ENCODE measurements at places on chromosomes 11 and 22.

DNA sequence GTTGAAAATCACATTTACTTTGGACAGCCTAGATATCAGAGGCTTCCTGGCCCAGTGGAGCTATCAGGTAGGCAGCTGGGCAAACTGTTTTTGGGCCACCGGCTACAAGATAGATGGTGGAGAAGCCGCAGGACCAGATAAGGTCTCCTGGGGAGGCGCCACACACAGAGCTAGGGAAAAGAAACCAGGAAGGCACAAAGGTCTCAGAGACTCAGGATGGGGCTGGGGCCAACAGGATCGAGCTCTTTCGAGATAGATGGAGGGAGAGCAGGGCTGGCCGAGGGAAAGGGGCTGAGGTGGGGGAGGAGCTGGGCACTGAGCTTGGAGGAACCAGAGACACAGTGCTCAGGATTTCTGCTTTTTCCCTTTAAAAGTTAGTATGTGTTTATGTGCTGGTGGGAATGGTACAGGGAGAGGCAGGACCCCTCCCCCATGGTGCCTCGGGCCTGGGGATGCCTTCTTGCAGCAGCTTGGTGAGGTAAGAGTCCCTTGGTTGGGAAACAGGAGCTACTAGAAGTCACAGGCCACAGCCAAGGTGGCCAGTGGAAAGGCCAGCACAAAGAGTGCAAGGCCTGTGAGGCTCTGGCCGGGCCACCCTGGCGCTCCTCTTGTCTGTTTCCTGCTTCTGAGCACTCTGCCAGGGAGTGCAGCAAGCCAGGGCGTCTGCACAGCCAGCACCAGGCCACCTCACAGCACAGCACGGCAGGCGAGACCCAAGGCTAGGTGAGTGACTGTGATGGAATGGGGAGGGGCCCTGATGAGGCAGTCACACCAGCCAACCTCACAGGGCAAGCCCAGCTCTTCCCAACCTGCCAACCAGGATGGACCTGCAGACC is 11.5 kb upstream of the NAP1L4 start:
- DNase-seq: no peak

DNA sequence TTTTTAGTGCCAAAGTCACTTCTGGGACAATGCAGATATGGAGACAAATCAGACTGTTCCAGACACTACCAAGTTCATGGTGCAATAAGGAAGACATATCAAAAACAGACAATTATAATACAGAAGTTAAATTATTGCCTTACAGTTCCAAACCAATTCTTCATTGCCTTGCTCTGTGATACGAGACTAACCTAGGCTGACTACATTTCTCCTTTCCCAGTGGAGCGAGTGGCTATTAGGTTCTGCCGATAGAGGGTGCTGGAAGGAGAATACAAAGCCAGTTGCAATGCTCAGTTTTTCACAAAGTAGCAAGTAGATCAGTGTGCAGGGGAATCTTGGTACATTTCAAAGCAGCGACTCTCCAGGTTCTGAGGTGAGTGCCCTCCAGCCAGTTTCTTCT is 67.8 kb downstream of the FAM168A start:
- DNase-seq: peak; percentile 42

DNA sequence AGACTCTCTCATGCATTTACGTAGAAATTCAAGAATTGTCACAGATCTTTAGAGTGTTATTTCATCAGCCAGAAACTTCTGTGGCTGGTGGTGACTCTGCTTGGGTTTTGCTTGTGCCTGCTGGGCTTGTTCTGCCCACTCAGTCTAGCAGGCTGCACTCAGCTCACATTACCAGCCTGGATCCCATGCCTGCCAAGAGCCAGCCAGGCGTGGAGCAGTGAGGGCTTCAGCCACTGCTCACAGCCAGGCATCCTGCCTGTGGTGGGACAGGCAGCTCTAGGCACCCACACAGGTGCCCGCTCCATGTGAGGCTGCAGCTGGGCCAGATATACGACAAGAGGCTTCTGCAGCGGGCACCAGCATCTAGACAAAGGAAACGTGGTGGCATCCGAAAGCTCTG is 1213.3 kb upstream of the RAG2 start:
- DNase-seq: no peak

GRCh38 chr11:67466367-67466766 is 2.7 kb downstream of the TMEM134 start:
- no peak for DNase-seq

GRCh38 chr11:88344869-88345268 is 7.3 kb upstream of the CTSC start:
- peak; percentile 21 for DNase-seq

DNA sequence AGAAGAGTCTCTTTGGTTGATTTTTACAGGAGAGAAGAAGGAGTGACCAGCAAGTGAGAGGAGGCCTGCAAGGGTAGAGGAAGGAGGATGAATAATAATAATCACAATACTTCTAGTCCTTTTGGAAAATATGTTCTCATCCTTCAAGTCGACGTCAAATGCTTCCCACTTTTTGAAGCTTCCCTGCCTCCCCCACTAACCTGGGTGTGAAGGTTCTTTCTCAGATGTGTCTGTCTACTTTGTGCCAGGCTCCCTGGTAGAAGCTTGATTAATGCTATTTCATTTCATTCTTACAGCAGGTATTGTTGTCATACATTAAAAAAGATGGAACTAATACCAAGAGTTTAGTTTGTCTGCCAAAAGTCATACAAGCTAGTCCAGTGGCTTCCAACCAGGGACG is 17.1 kb downstream of the TENM4 start:
- DNase-seq: no peak

GRCh38 chr11:6232899-6233298 is 1.5 kb downstream of the FHIP1B start:
- DNase-seq: no peak

- peak; percentile 46 for DNase-seq
Measured at GRCh38 chr11:63802637-63803414, 10.4 kb upstream of the SPINDOC start.

GRCh38 chr22:49255741-49256318 is 571.8 kb downstream of the BRD1 start:
- no peak for DNase-seq

DNA sequence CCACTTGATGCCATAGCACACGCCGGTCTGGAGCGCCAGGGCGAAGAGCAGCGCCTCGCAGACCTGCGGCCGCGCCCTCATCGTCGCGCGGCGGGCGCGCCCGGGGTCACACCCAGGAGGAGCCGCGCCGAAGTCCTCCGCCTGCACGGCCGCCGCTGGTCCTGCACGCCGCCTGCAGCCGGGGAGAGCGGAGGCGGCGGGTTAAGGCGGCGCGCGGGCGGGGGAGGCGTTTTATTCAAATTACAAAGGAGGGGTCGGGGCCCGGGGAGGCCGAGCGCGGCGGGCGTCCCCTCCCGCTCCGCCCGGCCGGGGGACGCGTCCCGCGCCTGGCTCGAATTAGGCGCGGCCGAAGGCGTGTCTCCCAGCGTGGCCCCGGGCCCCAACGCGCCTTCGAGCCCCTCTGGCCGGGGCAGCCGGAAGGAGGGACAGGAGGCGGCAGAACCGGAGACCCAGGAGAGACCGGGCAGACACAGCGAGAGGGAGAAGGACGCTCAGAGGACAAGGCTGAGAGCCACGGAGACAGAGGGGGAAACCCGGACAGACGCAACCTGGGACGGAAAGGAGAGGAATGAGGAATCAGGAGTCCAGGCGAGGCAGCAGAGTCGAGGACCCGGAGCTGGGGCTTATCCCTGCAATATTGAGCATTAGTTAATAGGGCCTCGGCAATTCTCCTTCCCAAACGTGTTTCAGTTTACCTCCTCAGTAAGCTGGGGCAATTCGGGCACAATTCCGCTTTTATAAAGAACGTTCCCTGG is at the start of gene WNT11:
WNT11 (minus strand) TSS at position 176 of the 755 bp plus-strand sequence; CDS start at position 81, 95 bp downstream.
- DNase-seq: no peak

- DNase-seq: no peak
Measured at GRCh38 chr11:47212938-47213337, 1.8 kb upstream of the DDB2 start.
